ENCODE measurements at places on chromosomes 16 and 17.

DNA sequence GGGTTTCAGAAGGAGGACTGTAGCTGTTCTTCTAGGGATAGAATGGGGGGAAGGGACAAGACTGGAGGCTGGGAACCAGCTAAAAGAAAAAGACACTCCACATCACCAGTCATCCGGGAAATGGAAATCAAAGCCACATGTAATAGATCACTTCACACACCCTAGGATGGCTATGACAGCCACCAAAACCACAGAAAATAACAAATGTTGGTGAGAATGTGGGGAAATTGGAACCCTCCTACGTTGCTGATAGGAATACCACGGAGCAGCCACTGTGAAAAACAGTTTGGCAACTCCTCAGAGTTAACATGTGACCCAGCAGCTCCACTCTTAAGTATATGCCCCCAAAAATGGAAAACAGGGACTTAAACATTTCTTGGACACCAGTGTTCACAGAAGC lies 2.3 kb downstream of the TLE7 start:
- DNase-seq, result no peak

DNA sequence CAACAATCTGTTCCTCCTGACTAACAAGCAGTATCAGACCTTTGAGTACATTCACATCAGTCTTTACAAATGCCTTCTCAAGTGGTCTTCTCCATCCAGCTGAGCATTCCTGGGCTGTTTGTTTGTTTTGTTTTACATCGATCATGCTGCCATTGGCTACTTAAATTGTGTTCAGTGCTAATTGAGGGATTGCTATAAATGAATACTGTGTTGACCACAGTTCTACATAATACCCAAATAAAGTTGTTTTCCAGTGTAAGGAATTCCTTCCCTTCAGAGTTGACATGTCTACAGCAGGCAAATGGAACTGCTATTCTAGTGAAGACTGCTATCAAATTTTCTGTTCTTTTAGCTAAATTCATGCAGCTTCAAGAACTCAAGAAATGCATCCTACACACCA lies 3.2 kb downstream of the CDH8 start:
- no peak for DNase-seq

GRCh38 chr16:20774703-20775362 lies 11.0 kb downstream of the ACSM3 start:
- peak; percentile 29 for DNase-seq

DNA sequence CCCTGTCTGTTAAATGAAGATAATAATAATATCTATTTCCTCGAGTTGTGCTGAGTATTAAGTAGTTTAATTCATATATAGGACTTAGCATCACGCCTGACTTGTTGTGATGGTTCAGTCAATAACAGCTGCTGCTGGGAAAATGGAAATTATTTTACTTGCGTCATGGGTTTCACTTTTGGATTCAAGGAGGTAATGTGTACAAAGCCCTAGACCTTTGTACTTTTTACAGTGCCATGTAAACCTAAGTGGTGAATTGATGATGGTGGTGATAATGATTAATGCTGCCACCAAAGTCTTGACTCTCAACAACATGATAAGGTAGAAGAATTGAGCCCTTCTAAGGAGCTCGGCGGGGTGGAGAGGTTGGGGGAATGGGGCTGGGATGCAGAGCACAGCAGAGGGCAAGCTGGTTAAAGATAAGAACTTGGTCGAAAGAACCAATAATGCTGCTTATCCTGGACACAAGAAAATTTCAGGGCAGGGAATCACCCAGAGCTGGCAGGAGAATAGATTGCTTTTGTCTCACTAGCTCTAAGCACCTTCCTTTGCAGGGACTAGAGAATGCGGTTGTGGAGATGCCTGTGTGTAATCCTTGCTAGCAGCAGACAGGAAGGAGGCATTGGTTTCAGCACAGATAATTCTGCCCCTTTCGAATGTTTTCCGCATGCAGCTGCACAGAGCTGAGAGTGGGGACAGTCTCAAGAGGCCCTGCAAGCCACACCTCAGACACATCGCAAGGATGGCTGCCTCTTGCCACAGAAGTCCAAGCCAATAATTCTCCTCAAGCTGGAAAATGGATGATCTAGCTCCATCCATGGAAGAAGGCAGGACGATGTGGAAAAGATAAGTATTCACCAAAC lies 187.1 kb downstream of the TMEM114 start:
- DNase-seq, result no peak

DNA sequence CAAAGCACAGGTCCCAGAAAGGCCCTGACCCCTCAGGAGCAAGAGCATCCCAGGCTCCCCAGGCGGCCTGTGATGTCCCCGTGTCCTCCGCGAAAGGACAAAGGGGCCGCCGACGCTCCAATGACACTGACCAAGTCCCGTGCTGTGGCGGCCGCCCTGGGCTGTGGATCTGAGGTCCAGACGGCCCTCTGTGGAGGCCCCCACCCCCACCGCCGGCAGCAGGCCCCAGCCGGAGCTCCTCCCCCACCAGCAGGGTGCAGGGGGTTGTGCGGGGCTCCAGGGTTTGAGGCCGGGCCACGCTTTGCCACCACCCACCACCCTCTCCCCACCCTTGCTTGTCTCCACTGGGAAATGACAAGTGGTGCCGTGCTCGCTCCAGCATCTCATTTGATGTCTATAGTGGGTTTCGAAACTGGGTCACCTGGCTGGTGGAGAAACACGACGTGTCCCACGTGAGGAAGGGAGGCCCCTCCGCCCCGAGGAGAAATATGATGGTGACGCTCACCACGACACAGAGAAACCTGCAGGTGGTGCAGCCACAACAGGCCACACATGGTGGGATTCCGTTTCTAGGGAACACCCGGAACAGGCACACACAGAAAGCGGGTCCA lies 31.2 kb upstream of the ZNF469 start:
- DNase-seq, result no peak

DNA sequence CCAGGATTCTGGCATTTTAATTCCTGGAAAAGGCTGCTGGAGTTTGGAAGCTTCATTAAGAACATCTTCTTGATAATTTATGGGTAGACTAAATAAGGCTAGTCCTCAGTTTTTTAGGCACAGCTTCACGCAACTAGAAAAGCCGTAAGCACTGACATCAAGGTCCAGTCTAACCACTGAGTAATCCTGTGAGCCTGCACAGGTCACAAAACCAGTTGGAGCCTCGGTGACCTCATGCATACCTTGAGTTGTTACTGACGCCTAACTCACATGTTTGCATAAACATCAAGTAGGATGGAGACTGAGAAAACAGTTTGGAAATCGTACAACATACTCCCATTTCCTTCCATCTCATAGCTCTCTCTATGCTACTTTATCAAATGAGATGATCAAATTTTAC lies 63.8 kb upstream of the RCVRN start:
- DNase-seq, result no peak

DNA sequence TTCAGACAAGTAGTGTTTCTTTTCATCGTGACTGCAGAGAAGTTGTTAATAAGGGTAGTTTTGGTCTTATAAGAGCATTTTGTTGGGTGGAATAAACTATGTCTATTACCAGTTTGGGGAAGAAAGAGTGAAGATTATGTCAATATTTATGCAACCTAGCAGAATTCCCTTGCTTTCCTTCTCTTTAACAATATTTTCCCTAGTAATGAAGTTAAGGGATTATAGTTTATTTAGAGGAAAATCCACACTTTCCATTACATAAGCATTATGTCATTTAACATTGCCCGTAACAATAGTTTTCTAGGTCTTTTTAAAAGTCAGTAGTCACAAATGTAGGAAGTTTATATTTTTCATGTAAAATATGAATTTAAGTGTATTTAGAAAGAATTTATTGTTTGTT lies 2.5 kb upstream of the MAF start:
- DNase-seq, result no peak
